Adipocyte (in vitro differentiated cells): ENCODE measurements at places on chromosomes 16 and 17.

DNA sequence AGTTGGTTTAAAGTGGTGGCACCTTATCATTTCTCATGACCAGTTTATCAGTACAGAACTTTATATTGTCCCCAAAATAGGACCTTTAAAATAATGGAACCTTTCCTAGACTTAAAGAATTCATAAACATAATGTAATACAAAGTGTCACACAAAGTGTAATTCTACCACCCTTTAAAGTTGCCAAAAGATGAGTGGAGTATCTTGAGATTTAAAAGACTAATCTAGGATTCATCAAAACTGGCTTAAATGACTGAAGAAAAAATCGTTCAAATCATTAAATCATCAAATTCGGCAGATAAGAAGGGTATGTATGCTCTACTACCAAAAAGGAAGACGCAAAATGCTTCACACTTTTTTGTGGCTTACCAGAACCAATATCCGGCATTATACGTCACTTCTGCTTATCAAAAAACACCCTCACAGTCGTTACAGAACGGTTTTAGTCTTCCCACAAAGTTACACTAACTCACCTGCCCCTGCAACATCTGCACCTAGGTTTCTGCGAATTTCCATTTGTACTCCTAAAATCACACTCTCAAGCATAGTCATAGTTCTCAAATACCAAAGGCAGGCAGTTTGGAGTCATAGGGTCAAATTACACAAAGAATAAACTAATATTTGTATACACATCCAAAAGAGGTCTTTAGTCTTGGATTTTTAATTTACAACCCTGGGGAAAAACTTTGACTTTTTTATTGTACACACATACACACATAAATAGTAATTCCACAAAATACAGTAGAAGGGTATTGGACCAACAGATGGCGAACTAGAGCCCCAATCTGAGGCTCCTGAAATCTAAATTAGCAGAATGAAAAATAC lies 1.4 kb upstream of the KANSL1 start:
- DNase-seq, result peak; percentile 88

- DNase-seq, result peak; percentile 84
These were observed 76.2 kb upstream of the KSR1 start for GRCh38 chr17:27379888-27380533.

- no peak for DNase-seq
These were observed 22.4 kb downstream of the SREBF1 start for GRCh38 chr17:17814162-17815061.

- DNase-seq, result no peak
These were observed 223.4 kb downstream of the KATNIP start for GRCh38 chr16:27773344-27773743.

GRCh38 chr17:64787921-64788271 lies 125.8 kb upstream of the SMURF2 start:
- no peak for DNase-seq

GRCh38 chr17:6420173-6420641 lies 14.7 kb downstream of the AIPL1 start:
- peak; percentile 39 for DNase-seq

- no peak for DNase-seq
These were observed 19.4 kb downstream of the TMEM94 start for GRCh38 chr17:75475851-75476250.

GRCh38 chr16:67959536-67960329 lies 8.7 kb downstream of the SLC12A4 start:
- DNase-seq, result peak; percentile 66

- no peak for DNase-seq
These were observed 1.4 kb downstream of the CBFB start for GRCh38 chr16:67030221-67030962.

- peak; percentile 78 for DNase-seq
These were observed 28.4 kb upstream of the NPTX1 start for GRCh38 chr17:80504686-80505413.

GRCh38 chr17:75105126-75106080 lies 4.4 kb upstream of the ARMC7 start:
- DNase-seq, result peak; percentile 51

GRCh38 chr17:83146347-83146746 lies 66.9 kb downstream of the METRNL start:
- DNase-seq, result no peak

GRCh38 chr16:14489460-14489859 lies 140.6 kb downstream of the PARN start:
- DNase-seq, result no peak

GRCh38 chr16:83728492-83728891 lies 79.3 kb upstream of the HSBP1 start:
- DNase-seq, result no peak

DNA sequence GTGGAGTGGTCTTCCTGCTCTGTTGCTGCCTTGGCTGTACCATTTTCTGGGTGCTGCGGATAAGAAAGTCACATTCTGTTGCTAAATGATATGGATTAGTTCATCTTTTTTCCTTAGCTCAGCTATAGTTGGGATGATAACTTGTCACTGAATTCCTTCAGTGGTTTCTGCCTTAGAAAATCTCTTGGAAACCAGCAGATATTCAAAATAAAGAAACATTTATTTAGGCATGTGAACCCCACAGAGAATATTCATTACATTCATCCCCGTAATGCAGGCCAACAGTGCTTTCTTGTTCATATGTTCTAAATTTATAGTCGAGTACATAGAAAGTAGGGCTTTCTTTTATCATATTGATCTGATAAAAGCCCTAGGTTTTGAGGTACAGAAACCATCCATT lies 151.3 kb downstream of the CYB561 start:
- no peak for DNase-seq

DNA sequence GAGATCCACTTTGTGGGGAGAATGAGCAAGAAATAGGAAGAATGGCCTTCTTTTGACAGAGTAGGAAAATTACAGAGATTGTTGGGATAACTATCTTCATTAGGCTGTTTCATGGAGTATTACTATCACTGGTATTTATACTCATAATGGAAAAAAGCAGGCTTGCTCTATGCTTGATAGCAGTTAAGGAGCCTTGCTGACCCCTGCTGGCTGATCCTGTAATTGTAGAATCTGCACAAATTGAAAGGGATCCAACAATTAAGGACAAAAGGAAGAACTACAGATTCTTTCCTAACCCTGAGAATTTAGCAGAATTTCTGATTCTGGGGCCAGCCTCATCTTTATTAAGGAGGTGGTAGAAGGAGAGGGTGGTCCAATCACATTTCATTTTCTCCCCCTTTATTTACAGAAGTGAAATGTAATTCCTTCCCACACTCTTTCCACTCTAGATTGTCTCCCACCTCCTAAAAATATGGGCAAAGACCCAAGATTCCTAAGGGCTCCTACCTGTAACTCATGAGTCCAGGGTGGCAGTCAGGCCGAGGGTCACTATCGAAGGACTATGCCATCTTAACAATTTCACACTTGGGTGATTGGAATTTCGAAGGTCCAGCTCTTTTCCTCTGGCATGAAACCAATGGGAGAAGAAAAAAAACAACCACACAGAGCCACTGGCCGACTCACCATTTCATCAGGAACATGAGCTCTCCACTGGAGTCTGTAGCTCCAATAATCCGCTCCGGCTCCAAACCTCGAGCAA lies 26.3 kb downstream of the NFE2L1 start:
- DNase-seq, result peak; percentile 94

DNA sequence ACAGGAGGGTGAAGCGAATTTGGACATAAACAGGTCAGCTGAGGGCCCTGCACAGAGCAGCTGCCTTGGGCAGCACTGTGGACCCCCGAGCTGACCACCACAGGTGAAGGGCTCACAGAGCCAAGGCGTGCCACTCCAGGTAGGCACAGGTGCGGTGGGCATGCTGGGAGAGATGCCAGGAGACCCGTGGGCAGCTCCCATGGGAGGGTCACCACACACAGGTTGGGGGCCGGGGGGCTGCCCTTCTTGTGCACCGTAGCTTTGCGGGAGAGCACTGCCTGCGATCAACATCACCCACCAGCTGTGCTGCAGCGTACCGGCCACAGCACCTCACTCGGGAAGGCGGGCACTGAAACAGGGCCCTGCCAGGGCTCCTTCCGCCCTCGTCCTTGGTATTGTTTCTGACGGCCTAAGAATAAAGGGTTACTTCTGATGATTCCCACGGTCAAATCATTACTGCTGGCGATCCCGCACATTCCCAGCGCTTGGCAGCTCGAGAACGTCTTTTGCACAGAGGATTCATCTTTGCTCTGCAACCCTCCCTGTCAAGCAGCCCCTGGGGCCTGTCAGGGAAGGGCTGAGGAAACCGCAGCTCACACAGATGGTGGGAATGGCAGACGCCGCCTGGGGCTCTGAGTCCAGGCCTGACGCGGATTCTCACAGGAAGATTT lies 181.7 kb downstream of the BANP start:
- DNase-seq, result no peak

- DNase-seq, result no peak
These were observed 1.5 kb upstream of the TTYH2 start for GRCh38 chr17:74211912-74212208.

DNA sequence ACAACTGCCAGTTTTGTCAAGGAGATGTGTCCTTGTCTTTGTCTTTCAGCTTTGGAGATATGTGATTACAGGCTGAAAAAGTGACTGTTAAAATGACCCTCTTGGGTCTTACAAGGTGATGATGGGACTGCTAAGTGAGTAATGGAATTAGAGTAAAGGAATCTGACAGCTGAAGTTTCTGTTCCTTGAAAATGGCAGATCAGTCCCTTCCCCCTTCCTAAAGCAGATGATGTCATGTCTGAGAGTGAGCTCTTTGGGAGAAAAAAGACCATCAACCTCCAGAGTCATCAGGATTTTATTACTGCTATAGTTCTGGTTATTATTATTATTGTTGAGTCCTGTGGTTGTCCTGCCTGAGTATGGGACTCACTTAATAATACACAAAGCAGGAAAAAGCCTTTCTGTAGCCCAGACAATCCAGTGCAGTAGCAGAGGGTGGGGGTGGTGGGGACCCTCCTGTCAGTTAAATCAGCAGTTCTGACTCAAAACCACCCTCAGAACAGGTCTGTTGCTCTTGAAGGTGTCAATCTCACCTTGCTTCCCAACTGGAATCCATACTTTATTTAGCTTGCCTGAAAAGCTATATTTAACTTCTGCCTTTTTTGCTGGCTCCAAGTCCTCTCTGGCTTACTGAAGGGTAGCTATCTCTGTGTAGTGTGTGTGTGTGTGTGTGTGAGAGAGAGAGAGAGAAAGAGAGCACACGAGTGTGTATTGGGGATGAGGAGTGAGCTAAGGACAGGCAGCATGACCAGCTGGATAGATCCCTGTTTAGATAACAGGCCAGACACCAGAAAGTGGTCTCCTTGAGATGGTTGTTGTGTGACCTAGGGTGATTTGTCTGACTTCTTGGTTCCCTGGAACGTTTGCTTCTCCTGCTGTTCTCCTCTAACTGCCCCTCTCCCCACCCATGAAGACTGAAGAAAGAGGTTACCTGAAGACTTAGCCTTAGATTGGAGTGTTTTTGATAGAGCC lies 4.9 kb downstream of the HROB start:
- no peak for DNase-seq

DNA sequence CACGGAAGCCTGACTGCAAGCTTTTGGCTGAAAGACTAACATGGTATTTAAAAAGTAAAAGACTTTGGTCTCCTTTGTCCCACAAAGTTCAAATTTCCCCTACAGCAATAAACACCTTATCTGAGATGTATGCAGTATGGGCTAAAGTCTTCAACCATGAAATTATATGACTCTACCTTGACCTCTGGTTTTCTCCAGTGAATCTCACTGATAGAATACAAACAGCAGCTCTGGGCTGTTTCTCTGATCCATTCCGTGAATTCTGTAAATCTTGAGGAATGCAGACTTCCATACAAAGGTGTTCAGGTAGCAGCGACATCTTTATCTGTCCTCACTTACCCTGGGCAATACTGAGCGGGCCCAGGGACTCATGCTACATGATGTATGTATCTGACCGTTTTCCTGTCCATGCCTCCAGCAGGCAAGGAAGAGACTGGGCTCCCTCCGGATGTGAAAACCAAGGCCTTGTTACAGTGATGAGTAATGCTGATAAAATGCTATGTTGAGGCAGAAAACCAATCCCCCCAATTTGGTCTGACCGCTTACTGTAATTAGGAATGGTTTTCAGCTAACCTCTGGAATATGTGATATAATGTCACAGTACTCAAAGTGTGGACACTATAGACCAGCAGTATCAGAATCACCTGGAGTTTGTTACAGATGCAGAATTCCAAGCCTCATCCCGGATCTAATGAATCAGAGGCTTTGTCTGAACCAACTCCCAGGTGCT lies 589.8 kb downstream of the HS3ST4 start:
- no peak for DNase-seq

- peak; percentile 7 for DNase-seq
These were observed 15.1 kb downstream of the ANKFY1 start for GRCh38 chr17:4248504-4249277.

DNA sequence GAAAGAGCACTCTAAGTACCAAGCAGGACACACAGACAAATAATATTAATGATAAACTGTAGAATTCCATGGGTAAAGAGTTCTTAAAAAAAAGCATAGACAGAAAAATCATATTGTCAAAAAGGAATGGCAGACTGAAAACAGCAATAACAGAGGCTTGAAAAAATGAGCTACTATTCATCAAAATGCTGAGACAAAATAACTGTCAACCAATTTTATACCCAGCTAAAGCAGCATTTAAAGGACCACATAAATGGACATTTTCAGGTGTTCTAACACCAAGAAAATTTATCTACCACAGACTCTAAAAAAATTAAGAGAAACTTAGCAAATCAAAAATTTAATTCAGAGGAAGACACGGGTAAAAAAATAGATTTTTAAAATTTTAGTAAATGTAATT lies 119.1 kb downstream of the DYNLRB2 start:
- DNase-seq, result no peak

DNA sequence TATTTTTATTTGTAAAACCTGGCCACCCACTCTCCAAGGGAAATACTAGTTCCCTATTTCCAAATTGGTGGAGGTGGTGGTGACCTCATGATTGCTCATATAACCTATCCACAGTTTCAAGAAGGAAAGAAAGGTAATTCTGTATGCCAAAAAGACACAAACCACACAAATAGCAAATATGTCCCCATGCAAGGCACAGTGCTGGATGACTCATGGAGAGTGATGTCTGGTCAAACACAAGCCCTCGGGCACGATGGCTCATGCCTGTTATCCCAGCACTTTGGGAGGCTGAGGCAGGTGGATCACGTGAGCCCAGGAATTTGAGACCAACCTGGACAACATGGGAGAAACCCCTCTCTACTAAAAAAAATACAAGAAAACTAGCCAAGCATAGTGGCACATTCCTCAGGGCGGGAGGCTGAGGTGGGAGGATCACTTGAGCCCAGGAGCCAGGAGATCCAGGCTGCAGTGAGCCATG lies 64.2 kb downstream of the GNA13 start:
- peak; percentile 47 for DNase-seq

- peak; percentile 67 for DNase-seq
These were observed 11.1 kb downstream of the LDHD start for GRCh38 chr16:75105306-75106061.

GRCh38 chr16:1918351-1919326 lies at the start of gene HS3ST6:
Gene HS3ST6, minus strand, starts transcription at chr16:1918415. Its CDS starts 92 bp downstream, at chr16:1918323.
- DNase-seq, result peak; percentile 11

GRCh38 chr16:48613061-48613957 lies 3.3 kb upstream of the N4BP1 start:
- DNase-seq, result peak; percentile 64

- peak; percentile 55 for DNase-seq
These were observed 5.5 kb upstream of the PIEZO1 start for GRCh38 chr16:88790312-88791211.
